GM12865 (cell line): ENCODE measurements at places on chromosomes 1 and 21.

DNA sequence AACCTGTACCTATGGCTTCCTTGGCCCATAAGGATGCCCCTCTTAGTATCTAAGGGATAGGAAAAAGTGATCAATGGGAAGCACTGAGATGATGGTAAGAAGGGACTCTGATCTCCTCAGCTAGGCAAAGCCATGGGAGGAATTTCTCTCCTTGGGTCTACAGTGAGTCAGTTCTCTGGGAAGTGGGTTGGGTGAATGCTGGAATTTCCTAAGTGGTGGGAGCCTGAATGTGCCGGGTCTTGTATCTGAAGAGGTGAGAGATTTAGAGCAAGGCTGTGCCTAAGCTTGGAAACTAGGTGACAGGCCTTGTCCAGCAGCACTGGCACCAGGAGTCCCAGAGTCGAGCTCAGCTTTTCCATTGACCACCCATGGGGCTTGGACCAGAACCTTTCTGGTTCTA is 96.3 kb upstream of the SLC2A1 start:
- DNase-seq = no peak

DNA sequence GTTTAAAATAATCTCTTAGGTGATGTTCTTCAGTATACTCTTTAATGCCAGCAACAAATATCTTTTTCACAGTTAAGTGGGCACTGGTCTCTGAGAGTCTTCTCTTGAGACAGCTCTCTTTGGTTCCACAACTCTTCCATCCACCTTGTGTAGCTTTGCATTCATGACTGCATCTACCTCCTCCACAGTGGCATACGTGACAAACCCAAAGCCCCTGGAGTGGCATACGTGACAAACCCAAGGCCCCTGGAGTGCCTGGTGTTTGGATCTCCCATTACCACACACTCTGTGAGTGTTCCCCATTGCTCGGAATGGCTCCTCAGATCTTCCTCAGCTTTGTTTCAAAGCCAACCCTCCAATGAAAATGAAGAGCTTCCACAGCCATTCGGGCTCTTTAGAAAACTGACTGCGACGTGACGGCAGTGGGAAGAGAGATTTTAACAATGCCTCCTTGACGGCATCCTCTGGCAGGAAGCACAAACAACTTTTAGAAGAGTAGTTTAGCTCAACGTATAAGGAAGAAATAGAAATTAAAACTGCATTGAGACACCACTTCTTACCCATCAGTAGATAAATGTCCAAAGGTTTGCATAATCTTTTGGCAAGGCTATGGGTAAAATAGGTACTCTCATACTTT is 45.8 kb downstream of the SLC30A7 start:
- DNase-seq = no peak

- DNase-seq = peak; percentile 57
These were observed 99.6 kb downstream of the APP start for GRCh38 chr21:26070822-26071425.

DNA sequence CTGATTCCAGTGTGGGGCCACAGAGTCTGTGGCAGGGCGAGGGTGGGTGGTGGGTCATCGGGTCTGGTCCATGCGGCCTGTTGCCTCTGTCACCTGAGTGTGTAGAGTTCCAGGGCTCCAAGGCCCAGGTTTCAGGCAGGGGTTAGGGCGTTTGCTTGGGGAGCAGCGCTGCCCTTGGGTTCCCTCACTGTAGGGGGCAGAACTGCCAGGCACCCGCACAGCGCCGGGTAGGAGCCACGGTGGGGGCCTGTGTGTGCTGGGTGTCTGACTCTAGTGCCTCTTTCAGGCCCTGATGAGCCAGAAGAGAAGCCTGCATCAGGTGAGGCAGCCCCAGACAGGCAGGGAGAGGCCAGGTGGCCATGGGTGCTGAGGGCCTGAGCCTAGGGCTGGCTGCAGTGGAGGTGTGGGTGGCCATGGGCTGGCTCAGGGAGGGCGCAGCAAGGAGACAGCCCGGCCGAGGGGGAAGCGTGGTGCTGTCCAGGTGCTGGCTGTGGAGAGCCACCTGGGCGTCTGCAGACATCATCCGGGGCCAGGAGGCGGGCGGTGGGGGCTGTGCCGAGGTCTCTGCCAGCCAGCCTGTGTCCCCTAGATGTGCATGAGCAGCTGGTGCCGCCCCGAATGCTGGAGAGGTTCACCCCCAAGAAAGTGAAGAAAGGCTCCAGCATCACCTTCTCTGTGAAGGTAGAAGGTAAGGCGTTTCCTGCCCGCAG is 72.3 kb downstream of the TRIM11 start:
- no peak for DNase-seq

- DNase-seq = no peak
These were observed 60.3 kb upstream of the JUN start for GRCh38 chr1:58844176-58844575.

GRCh38 chr1:43269627-43270375 is at the start of gene TMEM125:
Gene TMEM125, plus strand, starts transcription at chr1:43269983. Its CDS starts 2,740 bp downstream, at chr1:43272723.
- DNase-seq = no peak

DNA sequence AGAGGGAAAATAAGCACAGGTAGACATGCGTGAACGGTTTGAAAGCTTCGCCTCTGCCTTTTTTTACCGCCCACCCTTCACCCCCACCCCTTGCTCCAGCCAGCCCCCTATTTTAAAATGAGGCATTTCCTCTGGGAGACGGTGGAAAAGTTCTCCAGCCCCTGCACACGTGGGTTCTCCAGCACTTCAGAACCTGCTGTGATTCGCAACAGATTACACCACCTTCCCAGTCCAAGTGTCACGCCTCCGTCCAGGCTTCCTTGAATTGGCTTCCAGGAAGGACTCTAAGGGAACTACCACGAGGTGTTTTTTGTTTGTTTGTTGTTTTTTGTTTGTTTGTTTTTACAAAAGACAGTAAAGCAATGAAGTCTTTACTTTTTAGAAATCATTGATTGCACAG is 2.6 kb downstream of the LRRC7 start:
- DNase-seq = no peak

- peak; percentile 70 for DNase-seq
These were observed 5.5 kb downstream of the PTPN7 start for GRCh38 chr1:202154766-202155477.

DNA sequence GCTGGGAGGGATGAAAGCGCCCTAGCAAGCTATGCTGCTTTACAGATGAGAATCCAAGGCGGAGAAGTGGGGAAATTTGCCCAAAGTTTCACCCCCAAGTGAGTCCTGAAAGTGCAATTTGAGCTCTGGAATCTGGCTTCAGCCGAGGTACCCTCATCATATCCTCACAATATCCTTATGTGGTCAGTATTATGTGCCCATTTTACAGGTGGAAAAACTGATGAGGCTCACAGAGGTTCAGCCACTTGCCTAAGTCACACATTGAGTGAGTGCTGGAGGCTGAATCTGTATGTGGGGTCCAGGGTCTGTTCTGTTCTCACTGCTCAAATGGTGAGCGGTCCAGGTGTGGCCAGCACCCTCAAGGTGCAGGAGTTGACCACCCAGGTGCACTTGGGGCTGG is 85.3 kb downstream of the MATN1 start:
- DNase-seq = no peak
